Foreskin fibroblast (primary cell): ENCODE measurements at places on chromosomes 2 and 18.

- no peak for DNase-seq
These were observed 97.2 kb downstream of the DCC start for GRCh38 chr18:52437161-52437560.

- peak; percentile 10 for DNase-seq
These were observed 10.3 kb upstream of the FTCDNL1 start for GRCh38 chr2:199861132-199861774.

DNA sequence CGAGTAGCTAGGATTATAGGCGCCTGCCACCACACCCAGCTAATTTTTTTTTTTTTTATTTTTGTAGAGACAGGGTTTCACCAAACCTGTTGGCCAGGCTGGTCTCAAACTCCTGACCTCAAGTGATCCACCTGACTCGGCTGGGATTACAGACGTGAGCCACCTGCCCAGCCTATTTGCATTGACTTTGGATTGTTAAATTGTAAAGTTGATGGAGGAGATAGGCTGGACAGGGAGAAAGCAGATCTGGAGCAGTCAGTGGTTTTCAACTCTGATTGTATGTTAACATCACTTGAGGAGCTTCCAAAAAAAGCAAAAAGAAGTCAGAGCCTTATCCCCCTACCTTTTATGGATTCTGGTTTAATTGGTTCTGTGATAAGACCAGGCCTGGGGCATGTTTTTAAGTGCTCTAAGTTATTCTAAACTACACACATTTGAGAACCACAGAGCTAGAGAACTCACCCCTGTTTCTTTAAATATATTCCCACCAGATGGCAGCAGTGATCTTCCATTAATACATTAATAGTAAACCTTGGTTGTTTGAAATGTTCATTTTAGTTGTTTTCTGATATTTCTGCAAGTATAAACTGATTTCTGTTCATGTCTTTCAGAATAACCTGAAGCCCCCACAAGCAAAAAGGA, 7.5 kb downstream of the C2orf49 start:
- no peak for DNase-seq

DNA sequence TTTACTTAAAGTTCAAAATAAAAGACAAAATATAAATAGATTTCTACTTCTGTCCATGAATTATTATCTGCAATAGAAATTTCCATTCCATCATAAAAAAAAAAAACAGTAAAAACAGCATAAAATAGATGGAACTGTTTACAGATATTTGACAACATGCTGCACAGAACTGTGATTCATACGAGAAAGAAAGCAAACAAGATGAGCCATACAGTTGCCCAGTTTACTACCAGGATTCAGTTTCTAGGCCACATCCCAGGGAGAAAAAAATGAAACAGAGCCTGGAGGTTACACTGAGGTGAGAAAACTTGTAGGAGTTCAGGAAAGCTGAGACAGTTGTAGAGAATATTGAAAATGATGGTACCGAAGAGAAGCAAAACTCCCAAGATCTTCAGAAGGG, 1426.9 kb upstream of the ACVR2A start:
- no peak for DNase-seq

DNA sequence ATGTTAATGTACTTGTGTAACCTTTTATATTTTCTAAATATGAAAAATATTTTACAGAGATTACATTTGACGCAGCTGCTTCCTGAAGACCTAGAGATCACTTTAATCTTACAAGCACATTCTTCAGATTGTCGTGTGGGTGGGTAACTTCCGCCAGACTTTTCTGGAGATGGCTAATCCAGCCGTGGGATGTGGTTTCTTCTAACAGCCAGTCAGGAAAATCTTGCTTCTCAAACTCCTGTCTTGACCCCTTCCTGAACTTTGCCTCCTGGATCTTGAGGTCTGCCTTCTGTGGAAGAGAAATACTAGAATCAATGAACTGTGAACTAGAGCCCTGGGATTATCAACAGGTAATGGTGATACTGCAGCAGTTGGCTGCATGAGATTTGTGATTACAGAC, 401.6 kb upstream of the TNP1 start:
- DNase-seq = no peak

GRCh38 chr2:170813611-170814532, 2.8 kb upstream of the GAD1 start:
- DNase-seq = peak; percentile 37

DNA sequence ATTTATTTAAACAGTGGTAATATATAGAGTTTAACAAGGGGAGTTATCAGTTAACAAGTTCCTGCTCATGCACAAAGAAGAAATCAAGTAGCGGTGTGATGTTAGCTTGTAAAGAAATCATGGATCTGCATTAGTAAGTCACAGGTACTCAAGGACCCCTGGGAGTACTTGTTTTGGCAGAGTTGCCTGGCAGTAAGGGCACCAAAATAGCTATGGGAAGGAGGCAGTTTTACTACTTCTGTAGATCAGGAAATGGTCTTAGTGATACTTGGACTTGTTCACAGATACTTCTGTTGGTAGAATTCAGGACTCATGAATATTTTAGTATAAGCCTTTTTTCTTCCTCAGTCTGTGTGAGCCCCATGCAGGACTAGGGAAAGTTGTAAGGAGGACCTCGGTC, 107.3 kb upstream of the IL1R2 start:
- no peak for DNase-seq

DNA sequence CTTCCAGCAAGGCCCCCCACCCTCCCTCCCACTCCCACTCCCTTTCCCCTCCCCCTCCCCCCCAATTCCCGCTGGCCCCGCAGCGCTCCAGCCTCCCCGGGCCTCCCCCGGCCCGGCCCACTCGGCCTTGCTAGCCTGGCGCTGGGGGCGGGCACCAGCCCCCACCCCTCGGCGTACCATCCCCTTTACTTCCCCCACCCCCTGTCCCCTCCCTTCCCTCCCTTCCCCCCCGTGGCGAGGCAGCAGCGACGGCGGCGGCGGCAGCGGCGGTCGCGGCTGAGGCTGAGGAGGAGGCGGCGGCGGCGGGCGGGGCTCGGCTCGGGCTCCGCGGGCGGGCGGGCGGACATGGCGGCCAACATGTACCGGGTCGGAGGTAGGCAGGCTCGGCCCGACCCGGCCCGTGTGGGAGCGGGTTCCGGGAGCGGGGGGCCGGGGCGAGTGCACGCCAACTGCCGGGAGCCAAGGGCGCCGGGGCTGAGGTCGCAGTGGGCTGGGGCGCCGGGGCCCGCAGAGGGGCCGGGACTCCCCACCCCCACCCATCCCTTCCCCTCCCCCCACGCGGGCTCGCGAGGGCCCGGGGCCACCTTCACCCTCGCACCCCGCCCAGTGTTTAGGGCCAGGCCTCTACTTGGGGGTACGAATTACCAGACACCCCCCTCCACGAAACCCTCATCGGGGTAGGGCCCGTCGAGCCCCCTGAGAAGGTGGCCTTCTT, at the start of gene MTA3:
Gene MTA3 (plus strand): TSS at position 232 of the 715 bp plus-strand sequence. CDS start 114 bp downstream, at position 346.
- peak; percentile 9 for DNase-seq

DNA sequence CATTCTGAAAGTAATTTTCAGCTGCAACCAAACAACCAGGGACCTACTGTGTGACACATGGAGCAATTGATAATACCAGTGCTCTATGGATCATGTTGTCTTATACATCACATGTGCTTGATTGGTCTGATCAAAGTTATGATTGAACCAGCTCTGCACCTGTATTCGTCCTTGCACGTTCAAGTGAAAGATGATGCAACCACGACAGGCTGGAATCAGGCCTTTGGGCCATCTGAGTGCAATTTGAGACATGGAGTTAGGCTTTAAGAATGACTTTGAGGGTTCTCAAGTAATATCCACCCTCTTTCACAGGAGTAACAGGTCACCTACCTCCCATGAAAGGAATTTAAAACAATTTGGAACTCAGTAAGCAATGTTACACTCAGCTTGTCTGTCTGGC, 165.2 kb downstream of the SLC8A1 start:
- DNase-seq = no peak

GRCh38 chr18:13559754-13560153, 166.6 kb downstream of the FAM210A start:
- no peak for DNase-seq

DNA sequence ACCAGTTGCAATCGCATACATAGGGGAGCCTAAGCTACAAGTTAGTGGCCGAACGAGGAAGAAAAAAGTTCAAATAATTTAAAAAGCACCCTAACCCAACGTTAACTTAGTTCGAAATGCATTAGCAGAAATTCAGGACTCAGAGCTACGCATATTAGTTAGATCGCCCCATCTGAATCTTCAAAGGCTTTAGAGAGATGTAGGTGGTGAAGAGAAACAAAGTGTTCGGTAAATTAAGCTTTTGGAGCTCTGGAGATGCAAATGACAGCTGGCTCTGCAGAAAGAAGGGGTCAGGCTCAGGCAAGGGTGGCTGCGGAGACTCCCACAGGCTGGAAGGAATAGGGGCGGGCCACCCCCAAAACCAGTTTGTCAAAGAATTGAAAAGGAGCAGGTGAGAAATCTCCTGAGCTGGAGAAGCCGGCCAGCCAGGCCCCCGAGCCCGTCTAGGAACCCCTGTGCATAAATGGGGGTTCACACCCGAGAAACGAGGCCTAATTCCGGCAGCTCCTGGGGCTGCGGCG, 621 bp downstream of the TXNL1 start:
- no peak for DNase-seq

GRCh38 chr2:24016376-24016761, 6.5 kb downstream of the MFSD2B start:
- DNase-seq = no peak

DNA sequence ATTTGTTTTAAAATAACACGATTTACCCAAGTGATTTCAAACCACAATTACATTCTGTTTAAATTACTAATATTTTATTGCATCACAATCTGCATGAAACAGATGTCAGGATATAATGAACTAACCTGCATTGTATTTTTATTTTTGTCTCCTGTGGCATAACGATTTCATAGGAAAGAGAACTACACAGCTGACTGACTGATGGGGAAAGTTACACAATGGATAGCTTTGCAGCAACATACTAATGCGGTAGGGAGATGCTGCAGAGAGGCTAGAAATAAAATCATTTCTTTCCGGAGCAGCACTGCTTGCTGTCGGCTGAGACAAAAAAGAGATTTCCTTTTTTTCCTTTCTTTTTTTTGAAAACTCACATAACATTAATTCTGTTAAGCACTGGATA, 36.9 kb downstream of the SCN1A start:
- peak; percentile 50 for DNase-seq

GRCh38 chr2:223865907-223866508, 28.6 kb upstream of the AP1S3 start:
- DNase-seq = no peak

GRCh38 chr18:52401236-52401635, 61.2 kb downstream of the DCC start:
- no peak for DNase-seq

DNA sequence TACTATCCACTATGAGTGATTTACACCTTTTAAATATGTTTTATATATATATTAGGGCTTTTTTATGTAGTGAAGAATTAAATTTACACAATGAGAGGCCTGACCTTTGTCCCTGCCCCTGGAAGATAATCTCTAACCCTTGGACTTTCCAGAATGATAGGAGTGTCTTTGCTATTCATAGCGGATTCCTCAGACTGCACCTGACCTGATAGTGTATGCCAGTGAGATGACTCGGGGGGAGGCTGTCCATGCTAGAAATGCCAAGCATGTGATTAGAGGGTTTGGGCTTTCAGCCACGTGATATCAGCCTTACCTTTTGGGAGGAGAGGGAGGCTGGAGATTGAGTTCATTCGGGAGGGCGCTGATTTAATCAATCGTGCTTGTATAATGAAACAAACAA, 44.1 kb upstream of the LHCGR start:
- DNase-seq = no peak

DNA sequence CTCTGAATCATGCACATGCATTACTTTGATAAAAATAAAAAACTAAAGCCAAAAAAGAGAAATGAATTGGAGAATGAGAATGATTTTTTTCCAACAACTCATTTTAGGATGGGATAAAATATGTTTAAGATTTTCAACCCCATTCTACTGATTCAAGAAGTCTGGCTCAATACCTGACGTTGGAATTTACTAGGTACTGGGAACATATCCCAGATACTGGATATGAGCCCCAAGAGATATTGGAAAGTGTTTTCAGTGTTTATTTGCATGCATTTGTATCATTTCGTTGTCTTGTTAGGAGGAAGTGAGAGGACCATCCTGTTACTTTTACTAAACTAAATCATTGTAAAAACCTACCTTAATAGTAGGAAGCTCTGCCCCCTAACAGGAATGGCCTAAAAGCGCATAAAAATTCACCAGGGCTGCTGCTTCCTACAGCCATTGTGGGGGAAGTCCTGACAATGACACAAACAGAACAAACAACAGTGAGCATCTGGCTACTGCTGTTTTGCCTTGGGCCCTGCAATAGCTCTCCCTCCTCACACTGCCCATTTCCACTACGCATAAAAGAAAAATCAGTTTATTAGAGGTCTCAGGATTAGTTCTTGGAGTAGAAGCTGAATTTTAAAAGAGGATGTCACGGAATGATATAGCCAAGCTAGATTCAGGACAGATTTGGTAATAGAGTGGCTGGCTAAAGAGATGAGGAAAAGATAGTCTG, 35.2 kb downstream of the ANKAR start:
- no peak for DNase-seq

- DNase-seq = no peak
These were observed 26.5 kb downstream of the PSD4 start for GRCh38 chr2:113200236-113200635.

DNA sequence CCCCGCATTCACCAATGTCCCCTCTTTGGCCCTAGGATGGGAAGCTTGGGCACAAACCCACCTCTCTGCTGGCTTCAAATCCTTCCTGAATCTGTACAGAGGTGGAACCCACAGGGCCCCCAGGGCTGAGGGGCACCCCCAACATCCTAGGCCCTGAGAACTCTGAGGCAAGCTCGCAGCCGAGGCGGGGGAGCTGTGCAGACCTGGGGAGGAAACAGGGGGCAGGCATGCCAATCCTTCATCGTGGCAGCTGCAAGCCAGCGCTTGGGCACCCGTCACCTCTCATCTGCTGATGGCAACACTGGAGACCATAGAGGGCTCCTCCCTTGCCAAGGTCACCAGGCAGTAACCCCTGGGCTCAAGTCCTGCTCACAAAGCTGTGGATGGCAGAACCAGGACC, 10.8 kb downstream of the ECEL1 start:
- no peak for DNase-seq

DNA sequence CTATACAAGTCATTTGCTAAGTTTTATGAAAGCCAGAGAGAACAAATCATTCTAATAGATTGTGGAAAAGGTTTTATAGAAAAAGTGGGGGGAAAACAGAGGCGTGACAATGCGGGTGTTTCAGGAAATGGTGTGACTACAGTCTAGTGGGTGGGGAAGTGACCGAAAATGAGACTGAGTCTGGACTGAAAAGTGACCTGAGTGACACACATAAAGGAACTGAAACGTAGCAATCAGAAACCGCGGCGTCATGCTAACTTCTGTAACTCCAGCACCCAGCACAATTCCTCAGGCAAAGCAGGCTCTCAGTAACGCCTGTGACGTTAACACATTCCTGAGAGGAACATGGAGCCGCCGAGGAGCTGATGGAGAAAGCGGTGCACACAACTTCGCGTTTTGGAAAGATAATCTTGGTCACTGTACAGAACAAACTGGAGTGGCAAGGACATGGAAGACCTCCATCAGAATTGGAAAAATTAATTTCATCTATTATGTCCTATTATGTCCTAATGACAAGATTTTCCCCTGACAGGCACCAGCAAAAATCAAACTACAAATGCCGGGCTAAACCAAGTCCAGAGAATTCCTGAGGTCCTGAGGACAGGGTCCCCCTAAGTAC, 1.4 kb upstream of the CD226 start:
- peak; percentile 20 for DNase-seq
